Activated T-helper 1 cell treated with anti-CD3 and anti-CD28 coated beads, Interleukin-12 subunit alpha, Interleukin-12 subunit beta, Interleukin-2, Interleukin-4 antibody, amounts not matched to agents 30 ng/mL and 10 ng/mL and 1 ng/mL, durations not matched to agents 14 hours and 24 hours and 36 hours (primary cell): ENCODE measurements at places on chromosomes 7 and 10.

DNA sequence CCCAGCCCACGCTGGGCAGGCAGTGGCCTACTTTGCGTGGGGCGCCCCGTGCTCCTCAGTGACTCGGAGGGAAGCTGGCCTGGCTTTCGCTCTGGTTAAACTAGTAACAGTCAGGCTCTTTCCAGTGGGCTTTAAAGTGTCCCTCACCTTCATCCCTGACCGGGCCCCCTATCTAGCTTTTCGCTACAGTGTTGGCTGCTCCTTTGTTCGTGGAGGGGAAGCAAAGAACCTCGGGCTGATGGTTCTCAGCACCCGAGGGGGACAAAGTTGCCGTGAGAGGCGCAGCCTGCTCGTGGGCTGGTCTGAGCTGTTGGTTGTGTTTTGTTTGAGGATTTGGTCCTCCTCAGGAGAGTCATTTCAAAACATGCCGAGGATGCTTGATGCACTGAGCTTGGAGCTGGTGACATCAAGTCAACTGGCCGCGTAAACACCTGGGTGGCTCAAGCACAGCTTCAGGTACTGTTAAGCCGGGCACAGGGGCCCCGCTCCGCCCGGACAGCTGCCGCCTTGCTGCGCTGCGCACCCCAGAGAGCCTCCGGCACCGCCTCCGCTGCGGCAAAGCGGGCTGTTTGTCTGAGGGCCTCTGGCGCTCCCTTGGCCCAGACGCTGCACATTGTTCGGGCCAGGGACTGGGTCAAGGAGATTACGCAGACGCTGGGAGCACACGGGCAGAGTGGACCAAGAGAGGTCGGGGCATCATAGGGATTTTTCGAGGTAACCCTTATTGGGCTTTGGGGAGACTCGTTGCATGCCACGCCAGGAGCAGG, 1.6 kb downstream of the DLX6 start:
- peak overlapping the region; percentile 56 for H3K4me3 ChIP-seq
- H3K4me1 ChIP-seq = no peaks in the 10 kb centered on the region
- peaks cover 2% of the 10 kb centered on the region for H3K36me3 ChIP-seq
- peaks cover 79% of the 10 kb centered on the region for H3K27me3 ChIP-seq
- H3K27ac ChIP-seq = no peak overlapping the region

- peaks cover 12% of the 10 kb centered on the region for H3K4me1 ChIP-seq
- H3K4me3 ChIP-seq = no peak overlapping the region
- H3K36me3 ChIP-seq = peaks cover 22% of the 10 kb centered on the region
- no peak for DNase-seq
- no peak overlapping the region for H3K27ac ChIP-seq
These were observed 266.7 kb downstream of the RNLS start for GRCh38 chr10:88316292-88316861.

GRCh38 chr10:63579371-63580014, 58.3 kb downstream of the REEP3 start:
- peaks cover 16% of the 10 kb centered on the region for H3K4me1 ChIP-seq
- no peak overlapping the region for H3K27ac ChIP-seq
- no peak overlapping the region for H3K4me3 ChIP-seq

DNA sequence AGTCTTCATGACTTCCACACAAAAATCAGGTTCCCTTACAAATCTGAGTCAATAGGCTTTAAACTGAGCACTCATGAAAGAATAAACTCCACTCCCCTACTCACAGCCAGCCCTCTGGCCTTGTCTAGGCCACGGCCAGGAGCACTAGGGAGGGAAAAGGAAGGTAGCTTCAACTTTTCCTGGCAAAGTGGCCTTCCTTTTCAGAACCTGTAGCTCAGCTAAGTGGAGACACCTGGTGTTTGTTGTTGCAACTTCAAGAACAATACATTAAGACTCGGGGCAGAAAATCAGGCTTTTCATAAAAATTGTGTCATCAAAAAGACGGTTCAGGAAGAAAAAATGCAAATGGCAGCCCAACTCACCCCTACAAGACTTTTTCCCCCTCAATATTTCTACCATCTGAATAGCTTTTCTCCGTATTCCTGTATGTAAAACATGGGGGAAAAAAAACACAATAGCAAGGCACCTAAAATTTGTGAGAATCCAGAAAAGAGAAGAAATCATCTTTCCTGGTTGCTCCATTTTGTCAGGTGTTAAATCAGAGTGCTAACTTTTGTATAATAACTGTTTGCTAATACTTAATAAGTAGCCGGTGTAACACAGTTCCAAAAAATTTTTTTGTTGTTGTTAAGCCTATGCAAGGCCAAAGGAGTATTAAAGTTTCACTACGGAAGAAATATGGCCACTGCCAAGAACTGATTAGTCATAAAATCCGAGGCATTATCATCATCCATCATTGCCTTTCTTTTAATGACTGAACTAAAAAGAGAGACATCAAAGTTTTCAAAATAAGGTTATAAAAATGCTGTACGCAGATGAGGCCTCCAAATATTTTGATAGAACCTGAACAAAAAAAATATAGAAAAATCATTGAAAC, 66.2 kb upstream of the ARID5B start:
- no peaks in the 10 kb centered on the region for H3K36me3 ChIP-seq
- no peaks in the 10 kb centered on the region for H3K27me3 ChIP-seq
- H3K4me3 ChIP-seq = no peak overlapping the region
- DNase-seq = no peak
- no peak overlapping the region for H3K27ac ChIP-seq

- no peak for DNase-seq
- H3K27ac ChIP-seq = no peak overlapping the region
- H3K36me3 ChIP-seq = no peaks in the 10 kb centered on the region
- no peaks in the 10 kb centered on the region for H3K27me3 ChIP-seq
- H3K4me3 ChIP-seq = no peak overlapping the region
These were observed 166.0 kb downstream of the RNF216 start for GRCh38 chr7:5615190-5616070.

DNA sequence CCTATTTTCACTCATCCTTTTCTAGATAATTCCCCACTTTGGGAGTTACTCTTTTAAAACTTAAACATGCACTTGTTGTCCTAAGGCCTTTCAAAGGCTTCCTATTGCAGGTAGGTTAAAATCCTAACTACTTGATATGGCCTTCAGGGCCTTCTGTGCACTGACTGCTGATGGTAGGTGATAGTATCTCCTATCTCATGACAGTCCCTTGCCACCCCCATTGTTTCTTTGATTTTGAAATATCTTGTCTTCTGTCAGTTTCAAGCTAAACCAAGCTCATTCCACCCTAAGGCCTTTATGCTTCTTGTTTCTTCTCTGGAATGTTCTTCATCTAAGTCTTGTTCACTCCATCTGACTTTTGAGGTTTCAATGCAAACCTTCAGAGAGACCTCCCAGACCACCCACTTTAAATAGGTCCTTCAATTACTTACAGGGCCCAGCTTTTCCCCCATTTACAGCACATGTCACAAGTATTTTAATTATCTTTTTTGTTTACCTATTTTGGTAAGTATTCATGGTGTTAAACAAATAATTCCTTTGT, 2.4 kb upstream of the MTPN start:
- H3K27me3 ChIP-seq = peaks cover 2% of the 10 kb centered on the region
- H3K4me1 ChIP-seq = peaks cover 65% of the 10 kb centered on the region
- no peak for DNase-seq
- H3K27ac ChIP-seq = no peak overlapping the region
- H3K36me3 ChIP-seq = peaks cover 4% of the 10 kb centered on the region
